Right hindlimb (tissue), 1 donor: ENCODE measurements at places on chromosomes 11 and 22.

GRCh38 chr22:50270666-50271394 is 650 bp upstream of the MAPK11 start:
- DNase-seq = peak; percentile 81

GRCh38 chr11:12770966-12771597 is 96.9 kb downstream of the TEAD1 start:
- DNase-seq = no peak

GRCh38 chr11:95418916-95419315 is 187.9 kb upstream of the SESN3 start:
- no peak for DNase-seq

DNA sequence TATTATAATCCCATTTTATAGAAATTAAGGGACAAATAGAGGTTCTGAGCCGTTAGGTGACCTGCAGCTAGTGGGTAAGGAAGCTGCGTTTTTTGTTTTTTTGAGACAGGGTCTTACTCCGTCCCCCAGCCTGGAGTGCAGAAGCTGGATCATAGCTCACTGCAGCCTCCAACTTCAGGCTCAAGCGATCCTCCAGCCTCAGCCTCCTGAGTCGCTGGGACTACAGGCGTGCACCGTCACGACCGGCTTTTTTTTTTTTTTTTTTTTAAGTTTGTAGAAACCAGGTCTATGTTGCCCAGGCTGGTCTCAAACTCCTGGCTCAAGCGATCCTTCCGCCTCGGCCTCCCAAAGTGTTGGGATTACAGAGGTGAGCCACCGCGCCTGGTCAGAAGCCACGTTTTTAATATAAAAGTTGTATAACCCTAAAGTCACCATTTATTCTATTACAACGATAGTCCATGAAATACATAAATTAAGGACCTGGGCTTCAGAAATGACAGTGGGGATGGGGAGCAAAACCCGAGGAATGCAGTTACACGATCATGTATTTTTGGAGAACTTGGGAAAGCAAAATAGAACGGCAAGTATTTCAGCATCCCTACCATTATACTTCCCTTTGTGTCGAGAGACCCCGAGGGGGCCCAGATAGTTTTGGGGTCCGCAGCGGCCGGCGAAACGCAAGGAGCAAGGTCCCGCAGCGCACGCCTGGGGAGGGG is 638 bp downstream of the SAAL1 start:
- DNase-seq = no peak

GRCh38 chr11:135008001-135008405 is 596.0 kb upstream of the B3GAT1 start:
- DNase-seq = peak; percentile 55

GRCh38 chr22:41043722-41044121 is 48.7 kb upstream of the EP300 start:
- DNase-seq = no peak

- no peak for DNase-seq
Measured at GRCh38 chr11:65532388-65533064, 7.6 kb downstream of the SCYL1 start.

- DNase-seq = no peak
Measured at GRCh38 chr22:39748877-39749276, 144.7 kb downstream of the ENTHD1 start.

- DNase-seq = no peak
Measured at GRCh38 chr11:95076416-95076815, 9.7 kb downstream of the SRSF8 start.

DNA sequence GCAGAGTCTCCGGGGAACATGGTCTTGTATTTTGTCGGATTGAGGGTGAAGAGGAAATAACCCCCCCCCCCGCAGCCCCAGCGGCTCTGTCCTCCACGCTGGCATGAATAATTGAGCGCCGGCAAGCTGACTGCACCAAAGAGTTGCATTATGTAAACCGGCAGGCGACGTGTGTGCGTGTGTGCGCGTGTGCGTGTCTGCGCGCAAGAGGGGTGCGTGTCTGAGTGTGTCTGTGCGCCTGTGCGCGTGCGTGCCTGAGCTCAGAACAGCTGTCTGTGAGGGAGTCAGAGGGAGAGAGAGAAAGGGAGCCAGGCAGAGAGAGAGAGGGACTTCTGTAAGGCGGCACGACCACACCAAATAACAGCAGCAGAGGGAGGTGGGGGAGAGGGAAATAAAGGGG is 94.4 kb downstream of the SCN3B start:
- DNase-seq = peak; percentile 78

GRCh38 chr11:12778240-12778905 is 104.2 kb downstream of the TEAD1 start:
- no peak for DNase-seq

GRCh38 chr11:116162086-116162885 is 610.5 kb downstream of the BUD13 start:
- no peak for DNase-seq

- no peak for DNase-seq
Measured at GRCh38 chr11:105942921-105943320, 79.1 kb downstream of the MSANTD4 start.

GRCh38 chr22:28034145-28034759 is 115.2 kb upstream of the PITPNB start:
- no peak for DNase-seq

- DNase-seq = no peak
Measured at GRCh38 chr22:36311386-36312085, 58.6 kb downstream of the APOL1 start.

DNA sequence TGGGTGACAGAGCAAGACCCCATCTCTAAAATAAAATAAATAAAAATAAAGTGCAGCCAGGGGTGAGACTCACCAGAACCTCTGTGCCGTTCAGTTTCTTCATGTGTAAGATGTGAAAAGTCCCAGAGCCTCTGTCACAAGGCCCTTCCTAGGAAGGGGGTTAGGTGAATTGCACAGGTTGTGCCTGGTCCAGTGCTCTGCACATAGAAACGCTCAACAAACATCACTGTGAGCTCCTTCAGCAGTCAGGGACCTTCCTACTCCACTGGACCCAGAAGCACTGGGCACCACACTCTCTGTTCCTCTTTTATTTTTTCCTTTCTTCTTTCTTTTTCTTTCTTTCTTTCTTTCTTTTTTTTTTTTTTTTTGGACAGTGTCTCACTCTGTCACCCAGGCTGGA is 22.3 kb downstream of the MRPL21 start:
- DNase-seq = no peak

DNA sequence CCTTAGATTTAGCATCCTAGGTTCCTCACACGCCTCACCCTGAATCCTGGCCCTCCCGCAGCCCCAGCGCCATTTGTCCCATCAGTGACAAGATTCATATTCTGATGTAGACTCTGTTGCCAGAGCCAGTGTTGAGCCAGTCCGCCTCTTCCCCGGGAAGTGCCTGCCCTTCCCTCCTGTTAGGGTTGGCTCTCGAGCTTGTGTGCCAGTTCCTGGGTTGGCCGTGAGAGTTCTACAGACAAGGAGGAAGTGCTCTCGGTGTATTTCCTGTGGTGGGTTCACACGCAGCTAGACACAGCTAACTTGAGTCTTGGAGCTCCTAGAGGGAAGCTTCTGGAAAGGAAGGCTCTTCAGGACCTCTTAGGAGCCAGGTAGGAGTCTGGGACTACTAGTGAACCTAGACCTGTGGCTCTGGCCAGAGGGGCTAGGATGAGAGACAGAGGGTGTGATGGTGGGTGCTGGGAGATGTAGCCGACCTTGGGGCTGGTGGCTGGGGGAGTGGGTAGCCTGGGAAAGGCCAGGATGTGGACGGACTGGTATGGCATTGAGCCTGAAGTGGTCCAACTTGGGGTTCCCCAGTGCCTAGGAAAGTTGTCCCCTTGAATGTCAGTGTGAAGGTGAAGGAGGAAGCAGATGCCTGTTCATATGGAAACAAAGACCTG is at the start of gene IL18BP:
IL18BP (plus strand) TSS at position 261 of the 662 bp plus-strand sequence. CDS start 1,076 bp downstream, outside the sequence.
- DNase-seq = no peak

GRCh38 chr22:44407171-44407986 is 90.7 kb downstream of the RTL6 start:
- peak; percentile 8 for DNase-seq
